ENCODE measurements at places on chromosomes 11 and 22. TPM values are rescaled to one million over a fixed set of nuclear protein-coding genes. Genes with fewer than 3 reads are reported as not detected.

Gene MMP11
- 26.6 TPM for total RNA-seq

DNA sequence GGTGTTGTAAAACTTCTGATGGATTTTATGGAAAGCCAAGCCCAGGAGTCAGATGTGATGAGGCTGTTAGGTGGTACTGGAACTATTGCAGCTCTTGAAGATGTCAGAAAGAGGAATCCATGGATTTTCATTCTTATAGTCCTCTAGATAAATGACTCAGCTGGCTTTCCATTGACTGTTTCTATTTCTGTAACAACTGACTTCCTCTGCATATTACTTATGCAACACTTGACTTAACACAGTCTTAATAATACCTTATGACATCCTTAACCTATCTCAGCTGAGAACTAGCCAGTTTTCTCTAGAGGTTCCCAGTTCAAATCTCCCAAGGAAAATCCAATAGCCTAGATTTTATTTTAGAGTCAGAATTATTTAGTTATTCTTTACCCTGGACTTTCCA lies 263.8 kb downstream of the LUZP2 start:
- H3K36me3 ChIP-seq = no peaks in the 10 kb centered on the region
- no peak for DNase-seq
- H3K27ac ChIP-seq = no peak overlapping the region

Gene VPREB3
- total RNA-seq = not detected

Gene JHY
- 10.9 TPM for total RNA-seq

DNA sequence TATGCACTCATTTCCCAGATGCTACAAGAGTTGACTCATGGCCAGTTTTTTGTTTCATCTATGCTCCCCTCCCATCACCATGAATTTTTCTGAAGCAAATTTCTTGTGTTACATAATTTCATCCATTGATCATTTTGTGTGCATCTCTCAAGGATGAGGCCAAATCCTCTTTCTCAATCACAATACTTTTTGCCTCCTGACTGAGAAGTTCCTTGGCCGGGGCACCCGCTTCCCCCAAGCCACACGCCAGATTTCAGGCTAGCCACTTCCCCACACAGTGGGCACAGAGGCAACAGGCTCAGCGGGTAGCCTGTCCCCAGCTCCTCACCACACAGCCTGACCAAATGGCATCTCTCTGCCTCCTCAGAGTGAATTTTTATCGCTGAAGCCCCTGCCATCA lies 9.8 kb upstream of the DSCAML1 start:
- no peaks in the 10 kb centered on the region for H3K36me3 ChIP-seq
- no peak overlapping the region for H3K4me3 ChIP-seq
- H3K4me1 ChIP-seq = no peaks in the 10 kb centered on the region
- no peak for DNase-seq

GRCh38 chr11:123159183-123159857 lies 35.7 kb downstream of the CLMP start:
- no peak overlapping the region for H3K4me3 ChIP-seq
- H3K27ac ChIP-seq = no peak overlapping the region
- no peaks in the 10 kb centered on the region for H3K4me1 ChIP-seq
- H3K36me3 ChIP-seq = no peaks in the 10 kb centered on the region
- DNase-seq = no peak
- H3K27me3 ChIP-seq = no peaks in the 10 kb centered on the region

DNA sequence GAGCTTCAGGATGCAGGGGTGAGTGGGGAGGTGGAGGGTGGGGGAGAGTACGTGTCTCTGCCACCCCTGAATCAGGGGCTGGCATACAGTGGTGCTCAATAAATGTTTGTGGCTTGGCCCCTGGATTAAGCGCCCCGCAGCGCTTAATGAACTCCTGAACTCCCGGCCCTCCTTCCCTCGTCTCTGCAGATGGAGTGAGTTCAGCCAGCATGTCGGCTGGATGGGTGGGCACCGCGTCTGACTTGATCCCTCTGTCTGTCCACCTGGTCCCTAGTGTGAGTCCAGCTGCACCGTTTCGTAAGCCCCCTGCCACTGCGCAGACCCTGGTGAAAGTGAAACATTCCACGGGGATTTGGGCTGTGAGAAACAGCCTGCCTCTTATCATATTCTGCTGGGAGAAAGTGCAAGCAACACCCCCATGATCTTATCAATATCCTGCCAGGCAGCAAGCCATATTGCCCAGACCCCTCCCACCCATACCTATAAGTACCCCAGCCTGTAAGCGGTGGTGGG lies 12.0 kb upstream of the MRGPRD start:
- no peaks in the 10 kb centered on the region for H3K36me3 ChIP-seq
- no peaks in the 10 kb centered on the region for H3K4me1 ChIP-seq
- H3K27ac ChIP-seq = no peak overlapping the region
- H3K4me3 ChIP-seq = no peak overlapping the region
- no peak for DNase-seq
- H3K27me3 ChIP-seq = no peaks in the 10 kb centered on the region

DNA sequence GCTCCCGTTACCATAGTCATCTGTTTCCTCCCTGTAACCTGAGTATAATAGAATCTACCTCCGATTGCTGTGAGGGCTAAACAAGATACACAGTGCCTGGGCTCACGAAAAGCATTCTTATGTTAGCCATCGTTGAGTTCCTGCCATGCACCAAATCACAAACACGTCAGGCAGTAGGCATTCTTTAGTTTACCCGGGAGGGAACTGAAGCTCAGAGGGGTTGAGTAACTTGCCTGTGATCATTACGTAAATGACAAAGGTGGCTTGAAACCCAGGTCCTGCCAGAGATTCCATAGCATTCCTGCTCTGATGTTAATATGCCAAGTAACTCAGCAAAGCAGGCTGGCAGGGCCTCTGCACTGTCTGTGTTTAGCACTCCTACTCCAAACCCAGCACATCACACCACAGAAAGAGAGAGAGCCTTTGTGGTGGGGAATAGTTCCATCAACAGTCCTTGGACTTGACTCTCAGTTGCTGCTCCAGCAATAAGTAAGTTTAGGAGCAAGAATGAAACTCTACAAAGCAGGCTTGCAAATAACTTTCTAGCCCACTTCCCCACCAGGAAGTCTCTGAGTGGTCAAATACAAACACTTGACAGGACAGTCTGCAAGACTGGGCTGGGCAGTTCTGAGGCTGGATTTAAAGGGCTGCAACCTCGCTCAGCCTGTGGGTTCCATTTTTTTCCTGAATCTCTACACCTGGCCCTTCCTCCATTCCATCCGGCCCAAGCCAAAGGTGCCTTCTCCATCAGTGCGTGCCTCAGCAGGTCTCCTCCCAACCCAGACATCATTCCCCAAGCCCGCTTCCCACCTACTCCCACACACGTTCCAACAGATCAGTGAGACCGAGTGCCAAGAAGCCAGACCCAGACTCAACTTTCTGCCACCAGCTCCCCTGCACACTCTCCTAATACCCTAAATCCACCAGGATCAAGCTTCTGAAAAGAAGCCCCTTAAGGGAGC lies 1.1 kb downstream of the SCN2B start:
- no peak overlapping the region for H3K27ac ChIP-seq
- no peaks in the 10 kb centered on the region for H3K36me3 ChIP-seq
- no peak overlapping the region for H3K4me3 ChIP-seq
- DNase-seq = peak; percentile 28
- no peaks in the 10 kb centered on the region for H3K4me1 ChIP-seq

Gene TEX54
- total RNA-seq = not detected

GRCh38 chr11:58796333-58796732 lies 48.2 kb downstream of the GLYATL2 start:
- DNase-seq = no peak
- H3K27ac ChIP-seq = no peak overlapping the region
- H3K4me1 ChIP-seq = no peaks in the 10 kb centered on the region
- H3K4me3 ChIP-seq = no peak overlapping the region

Gene NPAS4
- total RNA-seq = 0.74 TPM

DNA sequence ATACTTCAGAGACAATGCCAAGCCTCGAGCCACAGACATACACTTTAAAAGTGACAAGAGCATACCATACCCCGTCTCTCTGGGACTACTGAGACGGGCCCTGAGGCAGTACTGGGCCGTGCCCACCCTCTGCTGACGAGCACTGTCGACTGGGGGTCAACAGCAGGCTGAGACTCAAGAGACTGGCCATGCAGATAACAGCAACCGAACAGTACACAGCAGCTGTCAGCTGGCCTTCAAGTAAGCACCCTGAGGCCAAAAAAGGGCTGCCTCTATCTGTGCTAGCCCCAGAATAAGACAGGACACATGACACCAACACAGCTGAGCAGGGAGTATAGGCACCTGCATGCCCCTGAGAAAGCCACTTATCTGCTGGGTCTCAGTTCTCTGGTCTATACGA lies 18.9 kb upstream of the TMEM121B start:
- no peaks in the 10 kb centered on the region for H3K27me3 ChIP-seq
- no peaks in the 10 kb centered on the region for H3K4me1 ChIP-seq
- no peak for DNase-seq
- H3K36me3 ChIP-seq = no peaks in the 10 kb centered on the region
- H3K27ac ChIP-seq = no peak overlapping the region

DNA sequence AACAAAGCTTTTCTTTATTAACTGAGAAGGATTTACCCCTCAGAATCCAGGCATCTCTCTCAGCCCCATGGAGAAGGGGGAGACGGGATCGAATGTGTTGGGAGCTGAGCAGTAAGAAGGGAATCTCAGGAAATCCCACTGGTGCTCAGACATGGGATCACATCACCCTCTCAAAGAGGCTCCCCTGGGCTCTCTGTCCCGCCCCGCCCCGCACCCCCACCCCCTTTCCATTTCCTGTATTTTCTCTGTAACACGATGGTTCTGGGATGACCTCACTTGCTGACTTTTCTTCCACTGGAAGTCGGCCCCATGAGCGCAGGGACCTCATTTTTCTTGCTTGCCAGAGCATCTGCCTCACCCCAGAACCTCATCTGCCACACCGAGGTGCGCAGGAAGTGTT lies 100.0 kb downstream of the RPS6KA4 start:
- no peaks in the 10 kb centered on the region for H3K27me3 ChIP-seq
- H3K36me3 ChIP-seq = no peaks in the 10 kb centered on the region
- no peaks in the 10 kb centered on the region for H3K4me1 ChIP-seq
- no peak overlapping the region for H3K27ac ChIP-seq
- DNase-seq = no peak

Gene WNT7B
- 7.7 TPM for total RNA-seq

Gene KREMEN1
- 19.3 TPM for total RNA-seq

DNA sequence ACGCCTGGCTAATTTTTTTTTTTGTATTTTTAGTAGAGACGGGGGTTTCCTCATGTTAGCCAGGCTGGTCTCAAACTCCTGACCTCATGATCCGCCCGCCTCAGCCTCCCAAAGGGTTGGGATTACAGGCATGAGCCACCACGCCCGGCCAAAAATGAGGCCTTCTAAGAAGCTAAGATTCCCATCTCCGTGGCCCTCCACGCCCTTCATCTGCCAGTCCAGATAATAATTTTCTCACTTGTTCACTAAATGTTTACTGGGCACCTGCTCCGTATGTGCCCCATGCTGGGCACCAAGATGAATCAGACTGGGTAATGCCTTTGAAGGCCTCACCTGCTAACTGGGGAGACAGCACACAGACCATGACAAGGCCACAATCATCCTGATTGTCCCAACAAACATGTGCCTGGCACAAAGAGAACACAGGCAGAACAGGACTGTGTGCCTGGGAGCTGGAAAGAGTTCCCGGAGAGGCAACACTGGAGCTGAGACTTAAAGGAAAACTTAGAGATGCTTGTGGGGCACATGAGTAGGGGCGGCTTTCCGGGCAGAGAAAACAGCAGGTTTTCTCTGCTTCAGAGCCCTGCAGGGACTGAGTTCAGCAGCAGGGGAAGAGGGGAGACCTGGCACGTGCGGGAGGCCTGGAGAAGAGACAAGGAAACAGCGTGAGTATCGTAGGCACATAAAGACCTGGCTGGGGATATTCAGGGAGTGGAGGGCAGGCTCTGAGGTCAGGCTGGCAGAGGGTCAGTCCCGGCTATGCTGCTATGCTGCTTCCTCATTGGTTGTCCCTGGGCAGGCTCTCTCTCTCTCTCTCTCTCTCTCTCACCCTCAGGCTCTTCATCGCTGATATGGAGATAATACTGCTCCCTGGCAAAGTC lies 2.4 kb downstream of the KIAA0930 start:
- no peaks in the 10 kb centered on the region for H3K27me3 ChIP-seq
- peaks cover 12% of the 10 kb centered on the region for H3K4me1 ChIP-seq
- H3K36me3 ChIP-seq = no peaks in the 10 kb centered on the region
- no peak for DNase-seq
- H3K27ac ChIP-seq = no peak overlapping the region

Gene SULT4A1
- total RNA-seq = 0.14 TPM

- H3K4me3 ChIP-seq = no peak overlapping the region
- no peak for DNase-seq
- no peak overlapping the region for H3K27ac ChIP-seq
- H3K27me3 ChIP-seq = no peaks in the 10 kb centered on the region
These were observed 515.6 kb upstream of the CCDC90B start for GRCh38 chr11:83801799-83802198.

Gene SFI1
- total RNA-seq = 68.8 TPM

DNA sequence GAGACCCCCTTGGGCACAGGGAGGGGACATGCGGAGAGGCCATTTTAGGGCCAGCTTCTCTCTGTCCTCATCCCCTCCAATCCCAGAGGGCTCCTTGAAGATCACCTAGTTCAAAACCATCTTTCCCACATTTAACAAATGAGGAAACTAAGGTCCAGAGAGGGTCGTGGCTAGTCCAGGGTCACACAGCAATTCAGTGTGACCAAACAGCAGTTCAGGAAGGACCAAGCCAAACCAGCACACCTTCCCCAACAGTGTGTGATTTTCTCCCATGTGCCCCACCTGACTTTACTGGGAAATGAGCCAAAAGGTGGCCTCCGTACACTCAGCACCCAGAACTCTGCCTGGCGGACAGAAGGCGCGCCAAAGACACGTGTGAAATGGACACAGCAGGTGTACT lies 51.3 kb downstream of the CACNA1I start:
- H3K4me1 ChIP-seq = no peaks in the 10 kb centered on the region
- peaks cover 7% of the 10 kb centered on the region for H3K27me3 ChIP-seq
- no peak for DNase-seq
- no peak overlapping the region for H3K4me3 ChIP-seq
- H3K36me3 ChIP-seq = no peaks in the 10 kb centered on the region

DNA sequence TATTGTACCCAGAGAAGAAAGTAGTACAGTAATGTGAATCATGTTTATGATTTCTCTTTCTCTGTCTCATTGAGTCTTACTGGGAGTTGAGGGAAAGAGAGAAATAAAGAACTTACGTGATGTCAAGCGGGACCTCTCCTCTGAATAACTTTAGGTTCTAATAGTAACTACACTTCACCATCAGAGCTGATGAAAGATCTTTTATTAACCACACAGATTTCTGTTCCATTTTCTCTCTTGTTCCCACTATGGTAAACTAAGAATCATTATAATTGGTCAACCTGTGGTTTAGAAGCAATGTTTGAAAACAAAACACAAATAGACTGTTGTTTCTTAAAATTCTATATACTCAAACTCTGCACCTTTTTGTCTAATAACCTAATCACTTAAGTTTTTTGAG lies 142.3 kb downstream of the ELP4 start:
- no peaks in the 10 kb centered on the region for H3K27me3 ChIP-seq
- no peak overlapping the region for H3K4me3 ChIP-seq
- no peak overlapping the region for H3K27ac ChIP-seq
- no peak for DNase-seq
- no peaks in the 10 kb centered on the region for H3K4me1 ChIP-seq

Gene C11orf52
- total RNA-seq = 31.5 TPM

Gene FJX1
- 10.8 TPM for total RNA-seq

- no peak overlapping the region for H3K4me3 ChIP-seq
- H3K4me1 ChIP-seq = peaks cover 2% of the 10 kb centered on the region
- H3K36me3 ChIP-seq = no peaks in the 10 kb centered on the region
- DNase-seq = no peak
These were observed 3.7 kb downstream of the TSG101 start for GRCh38 chr11:18523084-18523483.

Gene SYT7
- 199 TPM for total RNA-seq

- no peaks in the 10 kb centered on the region for H3K4me1 ChIP-seq
- no peak overlapping the region for H3K27ac ChIP-seq
- no peaks in the 10 kb centered on the region for H3K27me3 ChIP-seq
- DNase-seq = no peak
- no peak overlapping the region for H3K4me3 ChIP-seq
These were observed 25.6 kb upstream of the RRM1 start for GRCh38 chr11:4068962-4069361.
